Cardiac septum (tissue), 1 donor: ENCODE measurements at places on chromosomes 3 and 15. TPM values are rescaled to one million over a fixed set of nuclear protein-coding genes. Genes with fewer than 3 reads are reported as not detected.

Gene ZNF860
- 0.16 TPM for total RNA-seq

Gene LRRK1
- total RNA-seq = 3.5 TPM

DNA sequence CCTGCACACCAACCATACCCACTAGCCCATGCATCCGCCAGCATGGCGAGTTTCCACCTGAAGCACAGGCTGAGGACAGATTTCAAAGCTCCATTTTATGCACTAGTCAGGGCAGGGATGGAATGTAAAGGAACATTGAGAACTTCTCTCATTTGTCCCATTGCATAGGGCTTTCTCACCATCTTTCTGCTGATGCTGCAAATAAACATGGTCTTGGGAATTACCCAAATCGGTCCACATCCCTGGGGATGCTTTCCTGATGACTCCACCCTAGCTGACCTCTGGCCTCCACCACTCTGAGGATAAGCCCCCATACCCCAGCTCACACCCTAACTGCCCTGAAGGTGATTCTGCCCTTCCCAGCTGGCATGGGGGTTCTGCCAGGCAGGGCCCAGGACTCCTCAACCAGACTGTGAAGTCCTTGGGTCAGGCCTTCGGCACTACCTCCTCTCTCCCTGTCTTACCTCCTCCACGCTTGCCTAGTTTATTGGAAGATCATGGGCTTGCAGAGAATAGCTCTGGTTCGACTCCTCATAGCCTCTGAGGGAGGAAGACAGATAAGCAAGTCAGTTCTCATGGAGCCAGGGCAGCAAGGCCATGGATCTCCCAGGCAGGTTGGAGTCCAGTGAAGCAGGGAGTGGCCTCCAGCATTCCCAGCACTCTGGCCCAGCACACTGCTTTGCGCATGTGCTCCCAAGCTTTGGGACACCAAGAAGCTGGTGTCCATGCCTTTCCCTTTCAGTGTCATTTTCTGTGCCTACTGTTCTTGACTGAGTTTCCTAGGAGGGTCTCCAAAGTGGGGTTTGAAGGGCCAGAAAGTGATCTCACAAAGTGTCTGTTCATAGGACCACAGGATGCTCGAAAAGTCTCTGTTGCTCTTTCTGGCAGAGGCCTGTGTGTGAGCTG lies 27.6 kb upstream of the XYLB start:
- no peak for DNase-seq

DNA sequence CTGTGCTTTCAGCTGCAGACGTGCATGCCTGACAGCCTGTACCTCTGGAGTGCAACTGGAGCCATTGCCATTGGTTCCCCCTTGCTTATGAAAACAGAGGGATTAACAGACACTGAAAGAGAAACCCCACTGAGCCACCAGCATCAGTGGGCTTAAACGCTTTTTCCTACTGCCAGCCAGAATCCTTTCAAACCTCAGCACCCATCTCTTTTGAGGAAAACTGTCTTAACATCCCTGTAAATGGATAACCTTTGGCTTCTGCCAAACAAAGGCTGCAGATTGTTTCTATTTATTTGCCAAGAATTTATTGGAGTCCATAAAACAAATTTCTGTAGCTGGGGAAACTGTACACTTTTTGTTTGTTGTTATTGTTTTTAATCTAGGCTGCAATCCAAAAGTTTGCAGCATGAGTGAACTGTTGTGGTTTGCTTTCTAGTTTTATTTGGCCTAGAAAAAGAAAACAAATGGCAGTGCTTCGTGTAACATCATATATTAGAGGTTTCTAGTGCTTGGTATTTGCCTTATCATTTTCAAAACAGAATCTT lies 369.2 kb upstream of the IL12A start:
- DNase-seq = no peak

- peak; percentile 89 for DNase-seq
These were observed 6.7 kb upstream of the PSTPIP1 start for GRCh38 chr15:76987896-76988860.
